ENCODE measurements at places on chromosomes 7 and 10.

DNA sequence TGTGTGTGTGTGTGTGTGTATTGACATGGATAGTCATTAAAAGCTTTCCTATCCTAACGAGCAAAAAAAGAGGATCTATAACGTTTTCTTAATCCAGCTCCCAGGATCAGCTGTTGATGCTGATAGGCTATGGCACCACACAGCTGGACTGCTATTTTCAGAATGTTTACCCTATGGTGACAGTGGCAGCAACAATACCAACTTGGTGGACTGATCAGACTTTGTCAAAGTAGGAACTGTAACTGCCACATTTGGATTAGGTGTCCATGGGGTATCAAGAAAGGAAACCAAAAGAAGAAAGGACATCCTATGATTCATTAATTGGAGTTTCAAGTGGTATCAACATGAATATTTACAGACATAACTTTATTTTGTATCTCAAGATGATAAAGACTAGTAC is 2.7 kb upstream of the CLEC5A start:
- DNase-seq = no peak

DNA sequence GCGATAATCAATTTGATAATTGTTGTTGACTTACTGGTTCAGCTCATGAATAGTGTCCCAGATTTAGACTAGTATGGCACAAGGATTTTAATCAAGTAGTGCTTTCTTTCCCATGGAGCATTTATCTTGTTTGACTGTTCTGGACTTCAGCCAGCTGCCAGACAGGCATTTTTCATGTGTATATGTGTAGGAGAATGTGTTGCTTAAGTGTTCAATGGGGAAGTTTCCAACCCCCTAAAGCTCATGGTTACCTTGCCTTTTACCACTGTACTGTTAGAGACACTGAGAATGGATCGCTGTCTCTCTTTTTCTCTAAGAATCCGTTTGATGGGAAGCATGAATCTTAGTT is 103.9 kb downstream of the LRRC4 start:
- DNase-seq = no peak

DNA sequence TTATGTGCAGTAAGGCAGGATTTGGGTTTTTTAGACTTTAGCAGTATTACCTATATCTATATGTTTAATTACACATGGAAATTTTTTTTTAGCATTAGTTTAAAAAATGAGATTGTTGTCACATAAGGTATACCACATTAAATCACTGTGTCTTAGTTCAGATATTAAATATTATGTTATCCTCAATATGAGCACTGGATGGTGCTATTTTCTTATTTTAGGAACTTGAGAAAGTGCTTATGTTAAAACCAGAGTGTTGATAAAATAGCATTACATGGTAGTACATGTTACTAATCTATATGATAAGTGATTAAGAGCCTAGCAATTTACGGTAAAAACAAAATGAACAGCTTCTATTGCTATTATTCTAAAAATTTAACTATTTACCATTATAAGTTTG is 28.8 kb downstream of the MIOS start:
- no peak for DNase-seq

DNA sequence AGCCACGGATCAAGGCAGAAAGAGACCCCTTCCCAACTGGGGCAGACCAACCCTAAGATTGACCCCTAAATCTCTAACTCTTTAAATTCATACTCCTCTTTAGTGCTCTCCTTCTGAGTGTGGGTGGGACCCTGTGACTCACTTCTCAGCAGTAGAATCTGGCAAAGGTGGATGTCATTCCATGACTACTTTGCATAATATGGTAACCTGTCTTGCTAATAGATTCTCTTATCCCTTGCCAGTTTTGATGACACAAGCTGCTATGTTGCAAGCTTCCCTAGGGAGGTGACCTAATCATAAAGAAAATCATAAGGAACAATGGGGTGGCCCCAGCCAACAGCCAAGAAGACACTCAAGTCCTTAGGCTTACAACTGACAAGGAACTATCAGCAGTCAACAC is 155.4 kb upstream of the VWC2 start:
- no peak for DNase-seq

GRCh38 chr7:108211382-108212201 is 81.4 kb upstream of the LAMB4 start:
- no peak for DNase-seq
